IMR-90 (cell line): ENCODE measurements at places on chromosomes 11 and 22.
A peak's percentile ranks its signal among the peaks of the same experiment; 100 is the strongest.

DNA sequence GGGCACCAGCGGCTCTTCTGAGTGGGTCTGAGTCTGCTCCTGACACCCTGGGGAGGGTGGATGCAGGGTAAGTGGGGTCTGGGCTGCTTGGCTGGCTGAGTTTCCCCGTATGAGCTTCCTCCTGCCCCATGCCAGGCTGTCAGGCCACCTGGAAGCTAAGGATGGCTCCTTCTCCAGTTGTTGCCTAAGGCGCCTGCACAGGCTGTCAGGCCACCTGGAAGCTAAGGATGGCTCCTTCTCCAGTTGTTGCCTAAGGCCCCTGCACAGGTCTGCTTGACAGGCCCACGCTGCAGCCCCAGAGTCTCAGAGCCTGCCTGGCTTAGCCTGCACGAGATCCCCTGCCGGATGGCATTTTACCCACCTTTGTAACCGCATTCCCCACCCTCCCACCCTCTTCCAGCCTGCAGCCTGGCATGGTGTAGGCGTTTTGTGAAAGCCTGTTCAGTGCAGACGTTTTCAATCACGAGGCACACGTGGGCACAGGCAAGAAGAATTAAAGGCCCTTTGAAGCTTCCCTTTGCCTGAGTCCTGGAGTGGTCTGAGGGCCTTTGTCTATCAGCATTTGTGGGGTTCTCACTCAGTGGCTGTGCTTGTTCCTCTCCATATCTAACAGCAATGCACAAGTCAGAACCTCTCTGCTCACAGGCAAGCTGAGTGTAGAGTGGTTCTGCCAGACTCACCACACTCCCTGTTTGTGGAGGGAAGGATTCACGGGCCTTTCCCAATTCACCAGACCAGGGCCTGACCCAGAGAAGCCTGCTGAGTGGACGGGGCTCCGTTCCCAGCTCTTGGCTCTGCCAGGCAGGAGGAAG is 40.2 kb upstream of the B3GAT1 start:
- H3K27ac ChIP-seq: no peak overlapping the region
- DNase-seq: no peak
- no peaks in the 10 kb centered on the region for H3K4me1 ChIP-seq
- no peaks in the 10 kb centered on the region for H3K36me3 ChIP-seq

DNA sequence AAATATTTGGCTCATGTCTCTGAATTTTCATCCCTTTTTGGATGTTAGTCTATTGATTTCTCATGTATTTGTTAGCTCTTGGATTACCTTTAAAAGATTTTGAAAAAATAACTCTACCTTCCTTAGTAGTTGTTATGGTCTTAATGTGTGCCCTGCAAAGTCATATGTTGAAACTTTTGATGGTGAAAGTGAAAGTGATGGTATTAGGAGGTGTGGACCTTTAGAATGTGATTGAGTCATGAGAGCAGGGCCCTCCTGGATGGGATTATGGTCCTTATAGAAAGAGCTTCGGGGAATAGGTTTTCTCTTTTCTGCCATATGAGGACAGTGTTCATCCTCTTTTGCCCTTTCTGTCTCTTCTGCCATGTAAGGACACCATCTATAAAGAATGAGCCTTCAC is 33.6 kb upstream of the MPPED2 start:
- DNase-seq: no peak
- H3K4me1 ChIP-seq: no peaks in the 10 kb centered on the region
- H3K4me3 ChIP-seq: no peak overlapping the region
- no peaks in the 10 kb centered on the region for H3K27me3 ChIP-seq
- no peaks in the 10 kb centered on the region for H3K36me3 ChIP-seq
- no peak overlapping the region for H3K27ac ChIP-seq

- H3K27ac ChIP-seq: no peak overlapping the region
- no peak for DNase-seq
- peaks cover 32% of the 10 kb centered on the region for H3K4me1 ChIP-seq
- H3K27me3 ChIP-seq: no peaks in the 10 kb centered on the region
- no peaks in the 10 kb centered on the region for H3K36me3 ChIP-seq
These were observed 59.5 kb downstream of the LIF start for GRCh38 chr22:30187094-30187493.

- no peak overlapping the region for H3K27ac ChIP-seq
- peaks cover 5% of the 10 kb centered on the region; the same call in 1 of the 2 replicates for H3K4me1 ChIP-seq
- no peak overlapping the region for H3K4me3 ChIP-seq
- H3K36me3 ChIP-seq: peaks cover 8% of the 10 kb centered on the region
These were observed 130.8 kb downstream of the FCHSD2 start for GRCh38 chr11:73011126-73011817.

DNA sequence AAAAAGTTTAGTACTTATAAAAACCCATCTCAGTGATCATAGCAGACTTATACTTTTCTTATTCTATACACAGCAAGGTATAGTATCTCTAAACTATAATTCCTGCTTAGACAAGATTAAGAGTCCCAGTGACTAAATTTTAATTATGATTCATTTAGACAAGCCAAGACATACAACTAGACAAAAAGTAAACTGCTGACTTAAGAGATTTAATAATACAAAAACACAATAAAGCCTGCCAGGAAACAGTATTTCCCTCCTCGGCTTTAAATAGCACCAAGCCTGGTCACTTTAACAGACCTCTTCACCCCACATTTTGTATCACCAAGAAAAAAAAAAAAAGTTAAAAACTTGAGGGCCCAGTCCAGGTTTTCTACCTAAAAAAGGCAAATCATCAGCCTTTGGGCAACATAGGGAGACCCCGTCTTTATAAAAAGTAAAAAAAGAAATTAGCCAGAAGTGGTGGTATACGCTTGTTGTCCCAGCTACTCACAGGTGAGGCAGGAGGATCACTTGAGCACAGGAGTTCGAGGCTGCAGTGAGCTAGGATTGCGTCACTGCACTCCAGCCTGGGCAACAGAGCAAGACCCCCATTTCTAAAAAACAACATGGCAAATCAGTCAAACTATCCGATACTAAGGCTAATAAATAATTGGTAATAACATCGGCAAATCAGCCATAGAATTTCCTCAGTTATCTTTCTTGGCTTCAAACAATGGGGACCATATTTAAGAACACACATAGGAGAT is 53.8 kb downstream of the SIK3 start:
- peaks cover 5% of the 10 kb centered on the region; the same call in 1 of the 2 replicates for H3K4me1 ChIP-seq
- no peak overlapping the region for H3K4me3 ChIP-seq
- no peaks in the 10 kb centered on the region for H3K27me3 ChIP-seq

DNA sequence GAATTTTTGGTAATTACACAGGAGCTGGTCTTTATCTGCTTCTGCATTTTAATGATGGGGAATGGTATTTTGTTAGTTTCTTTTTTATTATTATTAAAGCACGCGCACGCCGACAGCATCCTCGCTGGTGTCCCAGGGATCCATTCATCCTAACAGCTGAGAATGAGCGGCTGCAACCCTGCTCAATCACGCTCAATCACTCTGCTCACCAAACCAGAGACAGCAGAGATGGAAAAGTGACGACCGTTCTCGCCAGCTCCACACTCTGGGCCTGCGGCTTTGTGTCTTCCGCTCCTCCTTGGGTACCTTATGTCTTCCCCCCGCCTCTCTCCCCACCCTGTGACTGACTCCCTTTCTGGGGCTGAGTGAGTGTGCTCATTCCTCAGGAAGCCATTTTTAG is 84.5 kb downstream of the DSCAML1 start:
- H3K27me3 ChIP-seq: peaks cover 8% of the 10 kb centered on the region; the same call in 1 of the 2 replicates
- no peak for DNase-seq

DNA sequence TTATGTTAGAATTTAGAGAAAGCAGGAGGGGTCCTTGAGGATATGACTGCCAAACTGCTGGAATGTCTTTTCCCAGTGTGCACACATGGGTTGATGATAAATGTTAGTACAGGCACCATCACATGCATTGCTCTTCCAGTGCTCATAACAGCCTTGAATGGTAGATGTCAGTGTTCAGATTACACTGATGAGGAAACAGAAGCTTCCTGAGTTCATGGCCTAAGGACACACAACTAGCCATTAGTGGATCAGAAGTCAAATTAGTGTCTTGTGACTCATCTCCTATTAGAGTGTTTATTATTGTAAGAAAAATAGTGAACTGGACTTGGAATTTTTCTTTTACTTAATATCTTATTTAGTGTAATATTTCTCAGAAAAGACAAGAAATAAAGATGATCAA is 241.5 kb downstream of the DDX10 start:
- H3K4me1 ChIP-seq: peaks cover 16% of the 10 kb centered on the region
- H3K27me3 ChIP-seq: no peaks in the 10 kb centered on the region
- no peak overlapping the region for H3K27ac ChIP-seq

DNA sequence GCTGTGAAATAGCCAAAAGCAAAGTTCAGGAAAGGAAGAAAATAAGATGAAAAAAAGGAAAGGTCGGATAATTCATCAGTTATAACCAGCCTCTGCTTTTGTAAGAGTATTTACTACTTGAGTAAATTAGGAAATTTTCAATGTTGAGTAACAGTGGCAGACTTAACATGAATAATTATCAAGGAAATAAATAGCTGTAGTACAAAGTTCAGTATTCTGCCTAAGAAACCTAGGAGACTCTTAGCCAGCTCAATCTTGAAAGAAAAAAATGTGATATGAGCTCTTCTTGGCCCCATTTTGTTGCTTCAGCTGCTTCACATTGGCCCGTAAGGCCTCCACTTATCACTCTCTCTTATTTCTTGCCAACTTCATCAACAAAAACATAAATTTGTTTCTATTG is 17.0 kb upstream of the DNAJB7 start:
- no peak overlapping the region for H3K27ac ChIP-seq
- no peak for DNase-seq
- H3K27me3 ChIP-seq: no peaks in the 10 kb centered on the region

GRCh38 chr11:100404907-100405306 is 282.2 kb upstream of the ARHGAP42 start:
- peak overlapping the region; percentile 58; the same call in 1 of the 2 replicates for H3K27ac ChIP-seq
- no peak for DNase-seq
- H3K27me3 ChIP-seq: no peaks in the 10 kb centered on the region
- peaks cover 13% of the 10 kb centered on the region for H3K4me1 ChIP-seq
- no peak overlapping the region for H3K4me3 ChIP-seq
- no peaks in the 10 kb centered on the region for H3K36me3 ChIP-seq

DNA sequence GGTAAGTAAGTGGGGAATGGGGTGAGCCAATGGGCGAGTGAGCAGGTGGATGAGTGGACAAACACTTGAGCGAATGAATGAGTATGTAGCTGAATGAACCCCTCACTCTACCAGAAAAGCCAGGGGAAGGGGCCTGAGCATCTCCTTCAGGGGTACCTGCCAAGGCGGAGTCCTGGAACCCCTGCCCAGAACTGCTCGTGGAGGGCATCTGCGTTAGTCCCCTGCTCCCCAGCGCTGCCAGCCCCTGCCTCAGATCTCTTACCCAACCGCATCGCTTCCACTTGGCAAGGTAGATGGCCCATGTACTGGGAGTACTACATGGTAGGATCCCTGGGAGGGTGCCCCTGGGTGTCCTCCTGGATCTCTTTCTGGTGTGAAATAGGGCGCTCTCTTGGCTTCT is 7.4 kb upstream of the ANO1 start:
- H3K36me3 ChIP-seq: no peaks in the 10 kb centered on the region
- peaks cover 9% of the 10 kb centered on the region; the same call in 1 of the 2 replicates for H3K4me1 ChIP-seq
- peaks cover 2% of the 10 kb centered on the region; the same call in 1 of the 2 replicates for H3K27me3 ChIP-seq
- H3K4me3 ChIP-seq: no peak overlapping the region
- DNase-seq: no peak

DNA sequence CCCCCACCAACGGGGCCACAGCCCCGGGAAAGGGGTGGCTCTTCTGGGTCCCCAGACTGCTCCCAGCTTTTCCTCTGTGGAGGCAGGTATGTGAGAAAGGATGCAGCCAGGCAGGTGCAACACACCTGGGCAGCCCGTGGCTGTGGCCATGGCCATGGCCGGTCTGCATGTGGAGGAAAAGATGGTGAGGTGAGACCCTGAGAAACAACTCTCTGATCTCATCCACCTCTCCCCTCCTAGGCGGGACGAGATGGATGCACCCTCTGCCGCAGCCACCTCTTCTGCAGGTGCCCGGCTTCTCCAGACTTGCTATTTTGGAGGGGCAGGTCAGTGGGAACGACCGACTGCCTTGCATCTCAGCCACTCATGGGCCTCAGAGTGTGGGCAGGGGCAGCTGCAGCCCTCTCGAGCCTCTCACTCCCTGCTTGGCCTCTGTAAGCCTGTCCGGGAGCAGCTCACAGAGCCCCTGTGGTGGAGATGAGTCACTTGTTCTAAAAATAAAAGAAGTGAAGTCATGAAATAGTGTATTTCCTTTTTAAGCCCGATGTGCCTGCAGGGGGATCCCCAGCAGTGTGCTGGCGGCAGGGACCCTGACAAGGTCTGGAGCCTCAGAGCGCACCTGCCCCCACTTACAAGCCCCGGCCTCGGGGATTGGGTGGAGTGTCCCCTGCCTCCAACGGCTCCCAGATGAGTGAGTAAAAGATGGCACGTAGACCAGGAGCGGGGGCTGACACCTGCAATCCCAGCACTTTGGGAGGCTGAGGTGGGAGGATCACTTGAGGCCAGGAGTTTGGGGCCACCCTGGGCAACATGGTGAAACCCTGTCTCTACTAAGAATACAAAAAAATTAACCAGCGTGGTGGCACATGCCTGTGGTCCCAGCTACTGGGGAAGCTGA is 10.7 kb downstream of the SMIM38 start:
- no peaks in the 10 kb centered on the region for H3K27me3 ChIP-seq
- peak overlapping the region; percentile 47 for H3K27ac ChIP-seq
- peaks cover 14% of the 10 kb centered on the region for H3K4me1 ChIP-seq
- H3K36me3 ChIP-seq: no peaks in the 10 kb centered on the region
- DNase-seq: peak; percentile 93
